WTC11 (cell line): ENCODE measurements at places on chromosomes 16 and 17. TPM values are rescaled to one million over a fixed set of nuclear protein-coding genes. Genes with fewer than 3 reads are reported as not detected.

SRL gene
- 0.11 TPM in 1 of 3 replicates, not detected in the others for total RNA-seq

ITGA2B gene
- 21.5 to 30.3 TPM (median 28.5 TPM) in 3 replicates for total RNA-seq

KREMEN2 gene
- total RNA-seq: 7.5 to 8.6 TPM (median 8.5 TPM) in 3 replicates

KRTAP3-1 gene
- not detected in 3 replicates for total RNA-seq

CIAO3 gene
- total RNA-seq: 32.8 to 50.9 TPM (median 32.8 TPM) in 3 replicates

LDHD gene
- 12.3 to 12.6 TPM (median 12.3 TPM) in 3 replicates for total RNA-seq

PPL gene
- total RNA-seq: 28.5 to 29.6 TPM (median 28.7 TPM) in 3 replicates
